Sciatic nerve (tissue), 2 donors: ENCODE measurements at places on chromosomes 6 and 20.

DNA sequence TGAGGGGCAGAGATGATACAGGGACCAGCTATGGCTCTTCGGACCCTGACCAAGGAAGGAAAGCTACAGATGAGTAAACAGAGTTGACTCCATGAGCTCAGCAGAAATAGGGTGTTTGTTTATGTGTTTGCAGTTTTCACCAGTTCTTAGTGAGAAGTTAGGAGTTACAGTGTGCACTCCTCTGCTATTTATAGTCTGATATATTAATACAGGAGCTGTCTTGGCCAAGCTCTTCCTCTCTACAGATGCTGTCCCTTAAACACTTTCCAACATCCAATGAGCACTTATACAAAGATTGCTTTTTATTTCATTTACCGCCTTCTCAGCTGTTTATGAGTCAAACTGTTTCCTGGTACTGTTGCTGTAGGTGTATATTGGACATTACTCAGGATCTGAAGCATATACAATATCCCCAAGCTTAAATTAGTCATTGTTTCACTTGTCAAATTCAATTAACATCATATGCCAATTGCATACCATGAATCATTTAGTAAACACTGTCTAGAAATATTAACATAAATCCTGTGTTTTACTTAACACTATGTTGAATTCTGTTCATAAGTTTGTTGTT, 618.0 kb downstream of the PRKN start:
- no peak for DNase-seq

- no peak for DNase-seq
Measured at GRCh38 chr6:163712566-163712961, 298.0 kb downstream of the QKI start.

DNA sequence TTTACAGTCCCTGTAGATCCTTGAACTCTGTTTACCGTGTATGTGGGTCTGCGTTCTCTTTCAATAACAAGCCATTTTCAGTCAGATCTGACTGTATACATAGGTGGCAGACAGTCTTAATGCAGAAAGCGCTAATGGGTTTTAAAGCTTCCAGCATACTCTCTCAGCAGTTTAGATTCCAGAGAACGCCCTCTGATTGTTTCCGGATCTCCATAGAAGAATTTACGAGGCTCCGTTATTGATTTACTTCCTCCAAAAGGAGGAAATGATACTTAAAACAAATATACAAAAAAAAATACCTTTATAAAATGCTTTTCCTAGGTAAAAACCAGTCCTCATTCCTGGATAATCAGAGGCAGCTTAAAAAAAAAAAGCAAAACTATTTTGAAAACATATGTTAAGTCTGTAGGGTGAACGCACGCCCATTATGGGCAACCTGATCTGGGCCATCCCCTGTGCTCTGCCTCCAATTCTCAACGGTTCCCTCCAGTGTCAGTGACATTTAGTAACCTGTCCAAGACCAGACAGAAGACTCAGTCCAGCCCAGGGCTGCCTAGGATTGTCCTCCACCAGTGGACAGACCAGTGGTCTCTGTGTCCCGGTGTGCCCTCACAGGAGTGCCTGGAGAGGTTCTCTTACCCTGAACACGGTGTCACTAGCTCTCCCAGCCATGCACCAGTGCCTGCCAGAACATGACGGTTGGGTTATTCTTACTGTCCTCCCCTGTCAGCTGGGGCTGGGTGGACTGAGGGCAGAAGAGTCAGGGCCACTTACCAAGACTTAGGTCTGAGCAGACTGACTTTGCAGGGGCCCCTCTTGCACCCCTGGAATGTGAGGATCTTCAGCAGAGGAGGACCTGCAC, 217.3 kb downstream of the ARID1B start:
- DNase-seq = no peak

GRCh38 chr6:104597541-104598050, 262.1 kb downstream of the HACE1 start:
- no peak for DNase-seq

DNA sequence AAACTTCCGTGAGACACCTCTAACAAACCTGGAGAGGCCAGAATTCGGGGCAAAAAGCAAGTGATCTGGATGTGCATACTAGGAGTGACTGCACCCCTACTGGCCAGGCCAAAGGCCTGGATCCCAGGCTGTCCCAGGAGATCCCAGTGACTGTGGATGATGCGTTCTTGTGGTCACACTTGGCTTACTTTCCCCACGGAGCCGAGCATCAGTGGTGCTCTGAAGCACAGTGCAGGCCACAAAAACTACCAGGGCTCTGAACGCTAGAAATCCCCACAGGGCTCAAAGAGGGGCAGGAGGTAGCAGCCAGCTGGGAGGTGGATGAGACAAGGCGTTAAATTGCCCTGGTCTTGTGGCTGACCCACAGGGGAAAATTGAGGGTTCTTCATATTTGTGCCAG, 7.1 kb downstream of the TRIM26 start:
- no peak for DNase-seq
